PC-9 (cell line): ENCODE measurements at places on chromosomes 7 and 10. TPM values are rescaled to one million over a fixed set of nuclear protein-coding genes. Genes with fewer than 3 reads are reported as not detected.

DNA sequence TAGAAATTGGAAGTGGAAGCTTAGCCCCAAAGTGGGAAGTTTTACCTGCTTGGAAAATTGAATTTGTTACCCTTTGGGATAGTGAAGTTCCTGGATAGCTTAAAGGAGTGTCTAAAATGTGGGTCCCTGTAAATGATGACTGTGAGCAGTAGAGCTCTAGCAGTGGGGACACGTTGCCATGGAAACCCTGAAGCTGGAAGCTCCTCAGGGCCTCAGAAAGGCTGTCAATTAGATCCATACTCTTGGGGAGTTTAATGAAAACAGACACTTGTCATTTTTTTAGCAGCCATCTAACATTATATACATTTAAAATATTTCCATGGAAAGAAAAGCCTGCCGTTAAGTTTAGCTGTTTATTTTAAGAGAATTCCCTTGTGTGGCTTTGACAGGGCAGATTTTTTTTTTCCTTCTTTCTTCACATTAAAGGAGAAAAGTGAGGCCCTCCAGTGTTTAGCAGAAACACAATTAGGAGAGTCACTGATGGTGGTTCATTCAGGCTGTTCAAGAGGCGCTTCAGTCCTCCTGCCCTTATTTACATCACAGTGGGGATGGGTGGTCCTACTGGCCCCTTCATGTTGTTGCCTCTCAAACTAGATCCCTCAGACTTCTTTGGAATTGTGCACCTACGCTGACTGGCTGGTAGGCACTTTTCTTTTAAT, 518.4 kb downstream of the CCSER2 start:
- no peak overlapping the region for H3K27ac ChIP-seq
- DNase-seq, result no peak
- H3K4me1 ChIP-seq, result no peaks in the 10 kb centered on the region

DNA sequence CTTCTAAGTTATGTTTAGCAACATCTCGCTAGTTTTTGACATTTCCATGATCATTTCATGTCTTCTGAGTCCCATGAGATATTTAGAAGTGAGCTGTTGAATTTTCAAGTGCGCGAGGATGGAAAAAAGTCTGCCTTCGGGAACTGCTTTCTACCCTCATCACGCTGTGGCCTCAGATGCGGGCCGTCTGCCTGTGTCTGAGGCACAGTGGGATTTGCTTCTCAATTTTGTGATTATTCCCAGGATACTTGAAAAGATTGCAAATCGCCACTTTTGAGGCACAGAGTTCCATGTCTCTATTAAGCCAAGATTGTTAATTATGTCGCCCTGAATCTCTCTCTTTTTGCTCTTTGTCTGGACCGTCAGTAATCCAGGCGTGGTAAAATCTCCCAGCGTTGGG, 30.8 kb upstream of the NKX6-2 start:
- H3K4me3 ChIP-seq, result no peak overlapping the region
- DNase-seq, result no peak
- no peak overlapping the region for H3K27ac ChIP-seq
- H3K27me3 ChIP-seq, result peaks cover 41% of the 10 kb centered on the region
- no peaks in the 10 kb centered on the region for H3K36me3 ChIP-seq

- no peak overlapping the region for H3K4me3 ChIP-seq
- H3K36me3 ChIP-seq, result no peaks in the 10 kb centered on the region
- peaks cover 24% of the 10 kb centered on the region for H3K4me1 ChIP-seq
- H3K27ac ChIP-seq, result no peak overlapping the region
These were observed 42.7 kb downstream of the PAPSS2 start for GRCh38 chr10:87702260-87702972.

GRCh38 chr7:150374472-150374871, 4.7 kb upstream of the ZNF775 start:
- H3K27me3 ChIP-seq, result no peaks in the 10 kb centered on the region
- H3K36me3 ChIP-seq, result peaks cover 23% of the 10 kb centered on the region
- no peak overlapping the region for H3K4me3 ChIP-seq
- H3K27ac ChIP-seq, result no peak overlapping the region

- H3K27ac ChIP-seq, result no peak overlapping the region
- H3K27me3 ChIP-seq, result no peaks in the 10 kb centered on the region
- no peaks in the 10 kb centered on the region for H3K4me1 ChIP-seq
- H3K4me3 ChIP-seq, result no peak overlapping the region
- H3K36me3 ChIP-seq, result no peaks in the 10 kb centered on the region
- no peak for DNase-seq
These were observed 5.6 kb downstream of the WNT16 start for GRCh38 chr7:121334376-121334775.

DNA sequence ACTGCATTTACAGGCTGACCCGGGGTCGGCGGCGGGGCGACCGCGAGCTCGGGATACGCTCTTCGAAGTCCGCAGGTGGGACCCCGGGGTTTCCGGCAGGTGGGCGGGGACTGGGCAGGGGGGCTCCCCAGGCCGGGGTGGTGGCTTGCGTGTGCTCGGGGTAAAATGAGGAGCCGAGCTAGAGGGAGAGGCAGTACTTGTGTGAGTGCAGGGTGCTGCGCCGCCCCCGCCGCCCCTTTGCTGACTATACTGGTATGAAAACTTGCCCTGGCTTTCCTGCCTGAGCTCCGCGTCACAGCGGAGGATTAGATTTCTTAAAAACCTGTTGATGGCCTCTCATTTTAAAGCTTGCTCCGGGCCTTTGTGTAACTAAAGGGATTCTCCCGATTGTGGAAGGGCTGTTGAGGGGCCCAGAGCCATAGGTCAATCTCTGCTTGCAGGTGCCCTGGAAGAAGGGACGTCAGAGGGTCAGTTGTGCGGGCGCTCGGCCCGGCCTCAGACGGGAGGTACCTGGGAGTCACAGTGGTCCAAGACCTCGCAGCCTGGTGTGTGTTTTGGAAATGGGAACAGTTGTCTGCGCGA, 488 bp downstream of the ARMC10 start:
- no peaks in the 10 kb centered on the region for H3K27me3 ChIP-seq
- peak overlapping the region; percentile 72 for H3K27ac ChIP-seq
- peak overlapping the region; percentile 92 for H3K4me3 ChIP-seq
- no peak for DNase-seq
- no peaks in the 10 kb centered on the region for H3K36me3 ChIP-seq

The TRIM50 gene
- total RNA-seq, result not detected in 2 replicates

The LRIT1 gene
- total RNA-seq, result not detected in 2 replicates

The OR2F2 gene
- total RNA-seq, result not detected in 2 replicates

The DPP6 gene
- total RNA-seq, result not detected in 2 replicates

The ZNF425 gene
- 5.2 and 5.9 TPM in 2 replicates for total RNA-seq

The FAM13C gene
- total RNA-seq, result not detected in 2 replicates

The AKAP9 gene
- total RNA-seq, result 48.0 and 71.3 TPM in 2 replicates

The GIMAP5 gene
- total RNA-seq, result not detected in 2 replicates

The PDK4 gene
- total RNA-seq, result 2.4 and 4.8 TPM in 2 replicates

The TUBB8 gene
- total RNA-seq, result 0.53 and 0.59 TPM in 2 replicates
